Left lobe of liver (tissue), 2 donors: ENCODE measurements at places on chromosomes 16 and 17.

DNA sequence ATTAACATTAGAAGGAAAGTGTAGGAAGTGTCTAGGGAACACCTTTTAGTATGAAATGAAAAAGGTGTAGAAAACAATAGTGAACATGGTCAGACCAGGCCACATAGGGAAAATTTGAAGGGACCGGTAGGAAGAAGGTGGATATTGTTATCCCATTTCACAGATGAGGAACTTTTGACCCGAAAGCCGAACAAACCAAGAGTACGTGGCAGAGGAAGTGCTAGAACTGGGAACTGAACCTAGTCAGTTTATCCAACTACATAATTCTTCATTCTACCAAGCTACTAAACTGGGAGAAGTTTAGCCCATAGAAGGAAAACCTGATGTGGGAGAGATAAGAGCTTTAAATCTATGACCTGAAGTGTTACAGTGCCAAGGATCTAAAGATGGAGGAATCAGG is 43.2 kb downstream of the YPEL2 start:
- DNase-seq, result no peak

- no peak for DNase-seq
Observed at GRCh38 chr16:72210555-72210954, 38.6 kb upstream of the PMFBP1 start.

- DNase-seq, result no peak
Observed at GRCh38 chr17:64564098-64564497, 57.3 kb downstream of the CEP95 start.

DNA sequence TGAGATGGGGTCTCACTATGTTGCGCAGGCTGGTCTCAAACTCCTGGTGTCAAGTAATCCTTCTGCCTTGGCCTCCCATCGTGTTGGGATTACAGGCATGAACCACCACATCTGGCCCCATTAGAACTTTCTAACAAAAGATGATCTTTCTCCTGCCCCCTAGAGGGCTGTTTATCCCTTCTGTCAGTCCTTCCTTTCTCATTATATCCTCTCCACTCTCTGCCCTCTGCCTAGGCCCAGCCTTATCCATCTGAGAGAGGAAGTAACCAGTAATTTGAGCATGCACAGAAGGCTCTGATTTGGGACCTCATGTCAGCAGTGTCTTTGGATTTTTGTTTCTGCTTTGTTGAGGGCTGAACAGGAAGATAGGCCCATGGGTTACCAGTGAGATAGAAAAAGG is 4.4 kb upstream of the DHX40 start:
- no peak for DNase-seq
